Amniotic epithelial cell (primary cell): ENCODE measurements at places on chromosomes 13 and 19.

- DNase-seq: peak; percentile 57
Measured at GRCh38 chr13:100611678-100612492, 23.3 kb upstream of the GGACT start.

- DNase-seq: no peak
Measured at GRCh38 chr13:107035778-107036177, 467.8 kb upstream of the ARGLU1 start.

- DNase-seq: no peak
Measured at GRCh38 chr13:99542788-99543406, 41.6 kb downstream of the TM9SF2 start.

DNA sequence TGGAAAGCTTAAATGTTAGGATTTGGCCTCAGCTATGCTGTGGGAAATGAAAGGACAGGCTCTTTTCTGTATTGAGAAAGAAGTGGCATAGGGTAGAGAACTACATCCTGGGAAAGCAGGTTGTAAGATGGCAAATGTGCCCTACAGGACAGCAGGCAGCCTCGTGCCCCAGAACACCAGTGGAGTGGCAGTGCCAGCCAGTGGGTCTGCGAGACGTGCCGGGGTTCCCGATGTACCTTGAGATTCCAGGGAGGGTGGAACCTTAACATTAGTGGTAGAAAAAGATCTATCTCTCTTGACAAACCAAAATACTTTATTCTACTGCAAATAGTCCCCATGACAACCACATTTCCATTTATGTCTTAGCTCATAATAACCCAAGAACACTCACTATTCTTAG lies 42.7 kb downstream of the DCLK1 start:
- no peak for DNase-seq

GRCh38 chr19:58479303-58479702 lies 3.2 kb downstream of the ZNF446 start:
- no peak for DNase-seq

GRCh38 chr13:25978961-25979360 lies 72.9 kb downstream of the SHISA2 start:
- DNase-seq: no peak

GRCh38 chr19:46350758-46351159 lies 3.9 kb downstream of the PPP5C start:
- no peak for DNase-seq

DNA sequence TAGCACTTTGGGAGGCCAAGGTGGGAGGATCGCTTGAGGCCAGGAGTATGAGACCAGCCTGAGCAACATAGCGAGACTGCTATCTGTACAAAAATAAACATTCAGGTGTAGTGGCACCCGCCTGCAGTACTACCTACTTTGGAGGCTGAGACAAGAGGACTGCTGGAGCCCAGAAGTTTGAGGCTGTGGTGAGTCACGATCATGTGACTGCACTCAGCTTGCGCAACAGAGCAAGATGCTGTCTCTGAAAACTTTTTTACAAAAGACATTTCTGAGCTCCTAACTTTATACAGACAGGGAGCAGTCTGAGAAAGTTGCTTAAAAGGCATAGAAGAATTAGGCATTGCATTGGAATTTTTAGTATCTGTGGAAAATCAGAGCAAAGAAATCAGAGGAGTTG lies 10.4 kb upstream of the TBC1D4 start:
- peak; percentile 77 for DNase-seq

- peak; percentile 18 for DNase-seq
Measured at GRCh38 chr19:2149980-2150793, 1.2 kb downstream of the AP3D1 start.

DNA sequence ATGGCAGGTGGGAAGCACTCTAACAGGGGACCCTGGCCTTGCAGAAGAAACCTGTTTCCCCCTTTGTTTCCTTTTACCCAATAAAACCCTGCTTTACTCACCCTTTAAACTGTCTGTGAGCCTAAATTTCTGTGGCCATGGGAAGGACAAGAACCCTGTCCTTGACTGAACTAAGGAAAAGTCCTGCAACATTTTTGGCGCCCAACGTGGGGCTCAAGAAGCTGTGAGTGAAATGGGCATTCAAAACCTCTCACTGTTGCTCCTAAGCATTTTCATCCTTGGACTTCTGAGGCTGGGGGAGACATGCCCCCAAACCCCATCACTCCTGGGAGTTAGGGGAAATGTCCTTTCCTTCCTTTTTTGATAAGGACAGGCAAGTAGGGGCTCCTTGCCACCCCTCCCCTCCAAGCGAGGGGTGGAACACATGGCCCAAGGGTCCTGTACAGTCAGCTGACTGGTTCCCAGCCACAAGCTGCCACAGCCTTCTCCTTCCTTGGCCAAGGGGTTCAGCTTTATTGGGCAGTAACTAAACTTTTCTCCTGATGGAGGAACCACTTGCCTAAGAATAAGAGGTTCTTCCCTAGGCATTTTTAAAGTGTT lies 381.6 kb downstream of the KLF5 start:
- peak; percentile 37 for DNase-seq

- peak; percentile 2 for DNase-seq
Measured at GRCh38 chr19:31533114-31533513, 183.9 kb upstream of the TSHZ3 start.

- DNase-seq: peak; percentile 48
Measured at GRCh38 chr19:16285769-16286498, 38.7 kb upstream of the KLF2 start.

- DNase-seq: no peak
Measured at GRCh38 chr13:96185818-96186217, 95.9 kb downstream of the HS6ST3 start.

GRCh38 chr19:36067681-36068080 lies 13.0 kb downstream of the WDR62 start:
- no peak for DNase-seq

GRCh38 chr13:45778882-45779281 lies 72.7 kb downstream of the SIAH3 start:
- DNase-seq: no peak

GRCh38 chr13:112132142-112132541 lies 65.2 kb downstream of the SOX1 start:
- DNase-seq: no peak

DNA sequence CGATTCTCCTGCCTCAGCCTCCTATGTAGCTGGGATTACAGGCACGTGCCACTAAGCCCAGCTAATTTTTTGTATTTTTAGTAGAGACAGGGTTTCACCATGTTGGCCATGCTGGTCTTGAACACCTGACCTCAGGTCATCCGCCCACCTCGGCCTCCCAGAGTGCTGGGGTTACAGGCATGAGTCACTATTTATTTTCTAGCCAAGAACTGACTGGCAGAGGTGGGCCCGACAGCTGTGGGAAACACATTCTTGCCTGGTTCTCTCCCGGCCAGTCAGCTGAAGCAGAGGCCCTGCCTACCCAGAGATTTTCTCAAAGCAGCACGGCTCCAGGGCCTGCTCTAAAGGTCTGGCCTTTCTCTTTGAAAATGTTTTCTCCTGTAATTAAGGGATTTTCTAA lies 108.0 kb downstream of the KCTD15 start:
- peak; percentile 45 for DNase-seq
